NCI-H1092 (cell line): ENCODE measurements at places on chromosomes 5 and 9.
A peak's percentile ranks its signal among the peaks of the same experiment; 100 is the strongest.

GRCh38 chr5:155783246-155783645 is 543.7 kb upstream of the SGCD start:
- DNase-seq, result no peak

DNA sequence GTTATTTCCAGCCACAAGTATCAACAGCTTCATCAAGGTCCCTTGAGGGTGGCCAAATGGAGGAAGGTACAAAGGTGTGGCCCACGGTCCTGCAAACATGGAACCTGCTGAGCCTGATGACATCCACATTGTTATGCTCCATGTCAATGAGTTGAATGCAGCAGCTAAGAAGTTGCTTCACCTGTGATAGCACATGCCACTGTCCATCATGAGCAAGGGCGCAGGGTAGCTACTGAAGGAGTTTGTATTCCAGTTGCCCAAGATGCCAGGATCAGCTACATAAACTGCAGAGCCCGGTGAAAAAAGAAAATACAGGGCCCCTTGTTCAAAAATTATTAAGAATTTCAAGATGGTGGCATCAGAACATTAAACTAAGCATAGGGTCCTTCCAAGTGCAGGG is 24.2 kb downstream of the LSM11 start:
- no peak for DNase-seq

GRCh38 chr9:35690614-35691333 is 1.0 kb upstream of the TPM2 start:
- DNase-seq, result peak; percentile 23

GRCh38 chr9:2502210-2502609 is 119.4 kb upstream of the VLDLR start:
- DNase-seq, result no peak

- no peak for DNase-seq
These were observed 512.2 kb upstream of the TNC start for GRCh38 chr9:115629879-115630840.

DNA sequence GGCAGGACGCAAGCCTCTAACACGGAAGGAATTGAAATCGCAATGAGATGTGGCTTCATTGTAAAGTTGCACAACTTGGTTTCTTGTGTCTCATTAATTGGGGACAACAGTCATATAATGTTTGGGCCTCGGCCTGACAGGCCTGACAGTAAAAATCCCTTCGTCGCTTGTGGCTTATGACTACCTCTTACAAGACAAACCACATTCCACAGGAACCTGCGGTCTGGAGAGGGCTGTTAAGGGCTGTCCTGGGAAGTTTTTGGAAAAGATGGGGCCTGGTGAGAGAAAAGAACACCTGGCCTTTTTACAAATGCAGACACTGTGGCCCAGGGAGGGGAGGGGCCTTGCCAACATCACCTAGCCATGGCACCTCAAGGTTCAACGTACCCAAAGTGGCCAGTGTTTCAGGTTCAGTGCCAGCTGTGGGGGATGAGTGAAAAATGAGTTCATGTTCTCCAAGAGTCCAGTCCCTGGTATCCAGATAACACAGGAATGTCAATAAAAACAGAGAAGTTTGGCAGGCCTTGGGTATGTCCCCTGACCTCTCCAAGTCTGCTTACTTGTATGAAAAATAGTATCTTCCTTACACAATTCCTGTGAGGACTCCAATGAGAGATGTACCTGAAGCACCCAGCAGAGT is 22.2 kb downstream of the SHB start:
- no peak for DNase-seq

GRCh38 chr5:178542455-178542854 is 47.7 kb downstream of the COL23A1 start:
- no peak for DNase-seq

- no peak for DNase-seq
These were observed 10.5 kb downstream of the NELFB start for GRCh38 chr9:137265496-137266161.

DNA sequence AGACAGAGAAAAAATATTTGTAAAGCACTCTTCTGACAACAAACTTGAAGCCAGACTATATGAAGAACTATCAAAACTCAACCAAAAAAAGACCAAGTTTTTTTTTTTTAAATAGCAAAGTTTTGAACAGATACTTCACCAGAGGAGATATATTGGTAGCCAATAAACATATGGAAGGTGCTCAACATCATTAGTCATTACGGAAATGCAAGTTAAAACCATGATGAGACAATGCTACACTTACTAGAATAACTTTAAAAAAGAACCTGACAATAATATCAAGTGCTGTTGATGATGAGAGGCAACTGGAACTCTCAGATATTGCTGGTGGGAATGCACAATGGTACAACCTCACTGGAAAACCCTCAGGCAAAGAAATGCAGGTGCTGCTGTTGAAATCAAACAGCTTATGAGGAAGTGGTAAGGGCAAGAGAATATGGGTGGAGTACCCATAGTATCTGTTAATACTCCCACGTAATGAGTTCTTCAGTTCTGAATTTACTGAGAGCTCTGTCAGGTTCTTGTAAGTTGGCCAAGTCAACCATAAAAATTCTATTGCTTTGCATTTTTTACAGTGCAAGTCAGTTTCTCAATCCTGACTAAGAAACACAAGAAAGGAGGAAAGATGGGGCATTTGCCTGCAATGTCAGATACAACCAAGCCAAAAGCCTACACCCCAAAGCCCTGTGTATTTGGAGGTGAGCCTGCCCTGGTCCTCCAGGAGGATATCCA is 87.3 kb upstream of the GNAQ start:
- no peak for DNase-seq

DNA sequence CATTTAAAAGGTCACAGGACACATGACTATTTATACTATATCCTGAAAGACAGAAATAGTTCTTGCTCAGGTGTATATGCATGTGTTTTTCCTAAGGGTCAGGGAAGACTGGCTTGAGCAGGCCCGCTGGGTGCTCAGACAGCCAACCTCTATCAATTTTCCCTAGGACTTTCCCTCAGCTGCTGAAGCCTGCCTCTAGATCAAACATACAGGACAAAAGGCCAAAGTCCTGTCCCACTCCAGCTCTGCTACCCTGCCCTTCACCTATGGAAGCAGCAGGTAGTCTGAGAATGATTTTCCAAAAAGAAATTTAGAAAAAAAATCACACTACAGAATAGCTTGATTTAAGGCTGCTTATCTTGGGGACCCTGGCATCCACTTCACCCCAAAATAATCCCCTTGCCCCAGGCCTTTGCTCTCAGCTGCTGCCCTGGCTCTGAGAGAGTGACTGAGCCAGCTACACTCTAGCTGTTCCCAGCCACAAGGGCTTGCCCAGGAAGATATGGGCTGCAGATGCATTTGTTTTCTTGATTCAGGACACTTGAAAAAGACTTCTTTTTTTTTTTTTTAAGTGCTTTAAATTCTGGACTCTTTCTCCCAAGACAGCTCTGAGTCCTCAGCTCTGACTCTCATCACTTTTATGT is 42.5 kb downstream of the KLHL3 start:
- DNase-seq, result no peak

DNA sequence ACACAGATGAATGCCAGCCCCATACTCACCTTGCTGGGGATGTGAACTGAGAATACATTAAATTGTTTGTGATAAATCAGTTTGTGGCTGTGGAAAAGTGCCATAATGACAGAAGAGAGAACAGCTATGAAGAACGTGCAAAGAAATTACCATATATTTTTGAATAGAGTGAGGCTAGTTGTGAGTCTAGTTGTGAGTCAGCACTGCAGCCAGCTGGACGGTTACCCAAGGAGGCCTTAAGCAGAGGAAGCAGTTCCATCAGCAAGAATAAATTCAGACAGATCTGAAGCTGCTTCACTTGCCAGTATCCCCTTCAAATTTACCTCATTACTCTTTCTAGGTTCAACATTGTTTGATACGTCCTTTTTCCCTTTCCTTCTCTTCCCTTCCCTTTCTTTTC is 446.0 kb downstream of the MTRR start:
- no peak for DNase-seq

GRCh38 chr5:31213705-31214121 is 20.2 kb downstream of the CDH6 start:
- DNase-seq, result no peak

- no peak for DNase-seq
These were observed 60.2 kb upstream of the NR5A1 start for GRCh38 chr9:124567362-124567761.

DNA sequence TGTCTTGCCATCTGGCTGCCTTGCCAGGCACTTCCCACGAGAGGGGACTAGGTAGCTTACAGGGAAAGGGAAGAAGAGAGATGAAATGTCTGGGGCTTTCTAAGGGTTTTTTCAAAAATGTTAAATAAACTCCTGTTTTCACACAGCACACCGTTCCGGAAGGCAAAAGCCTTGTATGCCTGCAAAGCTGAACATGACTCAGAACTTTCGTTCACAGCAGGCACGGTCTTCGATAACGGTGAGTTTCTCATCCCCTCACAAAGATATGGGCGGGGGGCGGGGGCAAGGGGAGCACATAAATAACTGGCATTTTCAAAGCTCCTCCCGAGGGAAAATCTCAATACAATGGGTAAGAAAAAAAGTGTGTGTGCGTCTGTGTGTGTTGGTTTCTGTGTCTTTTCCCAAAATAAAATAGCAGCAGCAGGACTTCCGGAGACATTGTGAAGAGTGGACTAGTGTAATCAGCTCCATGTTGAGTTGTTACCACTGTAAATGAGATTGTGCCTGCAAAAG is 189.6 kb downstream of the NR3C1 start:
- no peak for DNase-seq

DNA sequence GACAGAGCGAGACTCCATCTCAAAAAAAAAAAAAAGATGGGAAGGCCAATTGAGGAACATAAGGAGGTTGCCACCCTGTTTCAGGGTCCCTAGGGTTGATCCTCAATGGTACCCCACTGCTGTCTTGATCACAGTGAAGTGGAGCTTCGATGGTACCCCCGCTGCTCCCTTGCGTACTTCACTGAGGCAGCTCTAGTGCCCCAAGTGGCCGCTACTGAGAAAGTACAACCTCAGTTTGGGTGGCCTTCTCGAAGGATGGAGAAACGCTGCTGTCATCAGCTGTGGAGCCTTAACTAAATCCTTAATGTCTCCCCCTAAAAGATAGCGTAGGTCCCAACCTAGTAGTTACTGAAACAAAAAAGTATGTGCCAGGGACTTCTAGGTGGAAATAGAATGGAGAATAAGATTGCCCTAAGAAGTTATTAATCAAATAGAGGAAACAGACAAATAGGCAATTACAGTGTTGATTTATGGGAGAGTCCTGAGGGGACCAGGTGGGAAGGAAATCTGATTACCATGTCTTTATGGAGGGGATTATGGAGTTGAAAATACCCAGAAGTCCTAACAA is 6.3 kb downstream of the TESK1 start:
- DNase-seq, result no peak

DNA sequence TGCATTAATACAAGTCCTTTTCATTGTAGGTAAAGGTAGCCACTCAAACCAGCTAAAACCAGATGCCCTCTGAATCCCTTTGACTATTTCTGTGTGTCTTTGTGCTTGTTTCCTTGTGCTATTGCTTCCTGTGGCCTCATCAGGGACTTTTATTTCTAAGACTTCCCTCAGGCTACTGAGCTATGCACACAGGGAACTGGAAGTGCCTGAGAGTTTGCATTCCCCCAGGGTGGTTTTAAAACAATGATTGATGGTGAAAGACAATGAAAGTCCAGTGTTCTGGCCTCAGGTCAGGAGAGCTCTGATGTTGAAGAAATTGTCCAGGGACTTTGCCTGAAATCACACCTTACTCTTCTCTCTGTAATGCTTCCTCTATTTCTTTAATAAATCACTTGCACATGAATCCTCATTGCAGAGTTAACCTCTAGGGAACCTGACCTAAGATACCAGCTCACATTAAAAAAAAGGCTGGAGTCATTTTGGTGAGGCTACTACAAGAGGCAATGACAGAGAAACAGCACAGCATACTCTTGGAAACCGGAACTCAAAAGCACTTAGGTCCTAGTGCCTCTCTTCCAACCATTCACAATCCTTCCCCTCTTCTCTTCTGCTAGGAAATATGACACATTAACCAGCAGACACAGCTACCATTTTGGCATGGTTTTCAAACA is 158.1 kb upstream of the NREP start:
- no peak for DNase-seq

- DNase-seq, result no peak
These were observed 50.0 kb upstream of the SLC25A51 start for GRCh38 chr9:37953775-37954437.

GRCh38 chr9:114513959-114514267 is 8.6 kb upstream of the WHRN start:
- DNase-seq, result no peak

DNA sequence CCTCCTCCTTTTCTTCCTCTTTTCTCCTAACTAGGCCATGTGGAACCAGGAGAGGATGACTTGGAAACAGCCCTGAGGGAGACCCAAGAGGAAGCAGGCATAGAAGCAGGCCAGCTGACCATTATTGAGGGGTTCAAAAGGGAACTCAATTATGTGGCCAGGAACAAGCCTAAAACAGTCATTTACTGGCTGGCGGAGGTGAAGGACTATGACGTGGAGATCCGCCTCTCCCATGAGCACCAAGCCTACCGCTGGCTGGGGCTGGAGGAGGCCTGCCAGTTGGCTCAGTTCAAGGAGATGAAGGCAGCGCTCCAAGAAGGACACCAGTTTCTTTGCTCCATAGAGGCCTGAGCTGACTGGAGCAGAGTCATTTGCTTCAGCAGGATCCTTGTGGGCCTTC is 13.7 kb downstream of the NUDT2 start:
- no peak for DNase-seq

DNA sequence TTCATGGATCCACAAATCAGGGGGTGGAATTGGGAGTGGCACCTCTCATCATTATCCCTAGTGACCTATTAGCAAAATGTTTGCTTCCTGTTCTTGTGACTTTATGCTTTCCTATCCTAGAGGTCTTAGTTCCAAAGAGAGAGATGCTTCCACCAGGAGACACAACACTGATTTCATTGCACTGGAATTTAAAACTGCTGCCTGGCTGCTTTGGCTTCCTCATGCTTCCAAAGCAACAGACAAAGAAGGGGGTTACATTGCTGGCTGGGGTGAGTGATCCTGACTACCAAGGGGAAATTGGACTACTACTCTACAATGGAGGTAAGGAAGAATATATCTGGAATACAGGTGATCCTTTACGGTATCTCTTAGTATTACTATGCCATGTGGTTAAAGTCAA is 69.2 kb upstream of the SH3GL2 start:
- DNase-seq, result no peak

DNA sequence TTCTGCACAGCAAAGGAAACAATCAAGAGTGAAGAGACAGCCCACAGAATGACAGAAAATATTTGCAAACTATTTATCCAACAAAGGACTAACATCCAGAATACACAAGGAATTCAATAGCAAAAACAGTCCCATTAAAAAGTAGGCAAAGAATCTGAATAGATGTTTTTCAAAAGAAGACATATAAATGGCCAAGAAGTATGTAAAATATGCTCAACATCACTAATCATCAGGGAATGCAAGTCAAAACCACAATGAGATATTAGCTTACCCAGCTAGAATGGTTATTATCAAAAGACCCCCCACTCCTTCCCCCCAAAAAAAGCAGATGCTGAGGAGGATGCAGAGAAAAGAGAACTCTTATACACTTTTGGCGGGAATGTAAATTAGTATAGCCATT is 13.4 kb upstream of the OR13C8 start:
- DNase-seq, result no peak

- no peak for DNase-seq
These were observed 1.3 kb upstream of the PLPPR1 start for GRCh38 chr9:101027236-101027635.
